ENCODE measurements at places on chromosomes 13 and 19. TPM values are rescaled to one million over a fixed set of nuclear protein-coding genes. Genes with fewer than 3 reads are reported as not detected.

DNA sequence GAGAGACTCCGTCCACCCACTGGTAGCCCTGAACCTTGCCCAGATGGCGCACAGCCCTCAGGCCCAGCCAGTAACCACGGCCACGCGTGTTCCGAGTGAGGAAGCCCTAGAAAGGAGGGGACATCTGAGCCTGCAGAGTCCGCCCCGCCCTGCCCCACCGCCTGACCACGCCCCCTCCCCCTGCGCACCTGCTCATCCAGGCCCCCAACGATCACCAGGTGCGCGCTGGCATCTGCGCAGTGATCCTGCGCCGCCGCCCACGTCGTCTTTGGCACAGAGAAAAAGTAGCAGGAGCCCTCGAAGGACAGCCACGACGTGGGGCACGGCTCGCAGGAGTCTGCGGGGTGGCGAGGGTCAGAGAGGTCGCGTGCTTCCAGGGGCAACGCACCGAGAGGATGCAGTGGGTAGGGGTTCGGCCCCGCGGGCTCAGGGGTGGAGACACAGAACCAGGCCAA, 2.1 kb downstream of the CLEC4G start:
- no peak for DNase-seq

DNA sequence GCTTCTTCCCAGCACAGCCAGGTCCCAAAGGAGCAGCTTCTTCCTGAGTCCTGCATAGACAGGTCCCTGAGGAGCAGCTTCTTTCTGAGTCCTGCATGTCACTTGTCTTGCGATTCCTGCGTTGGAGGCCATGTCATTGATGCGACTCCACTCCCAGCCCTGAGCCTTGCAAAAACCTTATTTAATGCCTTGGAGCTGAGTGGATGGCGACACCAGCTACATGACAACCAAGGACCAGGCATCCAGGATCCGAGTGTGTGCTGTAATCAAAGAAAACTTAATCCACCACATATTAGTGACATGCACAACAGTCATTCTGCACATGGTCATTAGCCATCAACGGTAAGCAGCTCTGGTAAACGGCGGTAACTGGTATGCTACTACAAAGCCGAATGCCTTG, 315.8 kb downstream of the TEX29 start:
- no peak for DNase-seq

Gene ZNF490
- total RNA-seq = 7.1 TPM

- no peak for DNase-seq
Observed at GRCh38 chr19:55956431-55956830, 8.8 kb downstream of the NLRP8 start.

Gene LYPD5
- not detected for total RNA-seq

Gene ZNF667
- 3.6 TPM for total RNA-seq

Gene KLK4
- total RNA-seq = not detected

Gene FGF14
- not detected for total RNA-seq

DNA sequence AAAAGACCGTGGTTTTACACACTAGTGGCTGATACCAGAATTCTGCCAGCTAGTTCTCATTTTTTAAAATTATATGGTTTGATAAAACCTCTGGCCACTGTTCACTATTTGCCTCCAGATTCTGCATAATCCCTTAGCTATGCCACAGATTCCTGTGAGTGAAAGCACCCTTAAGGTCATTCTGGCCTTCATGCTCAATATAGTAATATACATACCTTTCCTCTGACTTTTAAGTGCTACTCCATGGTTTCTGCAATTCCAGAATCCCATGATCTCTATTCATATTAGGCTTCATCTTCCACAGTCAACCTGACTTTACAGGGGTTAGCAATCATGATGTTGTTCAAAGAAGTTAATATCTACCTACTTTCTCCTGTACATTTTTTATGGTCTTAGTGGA, 274.1 kb upstream of the EDNRB start:
- no peak for DNase-seq

GRCh38 chr19:13526552-13526951, 20.3 kb upstream of the CACNA1A start:
- no peak for DNase-seq

DNA sequence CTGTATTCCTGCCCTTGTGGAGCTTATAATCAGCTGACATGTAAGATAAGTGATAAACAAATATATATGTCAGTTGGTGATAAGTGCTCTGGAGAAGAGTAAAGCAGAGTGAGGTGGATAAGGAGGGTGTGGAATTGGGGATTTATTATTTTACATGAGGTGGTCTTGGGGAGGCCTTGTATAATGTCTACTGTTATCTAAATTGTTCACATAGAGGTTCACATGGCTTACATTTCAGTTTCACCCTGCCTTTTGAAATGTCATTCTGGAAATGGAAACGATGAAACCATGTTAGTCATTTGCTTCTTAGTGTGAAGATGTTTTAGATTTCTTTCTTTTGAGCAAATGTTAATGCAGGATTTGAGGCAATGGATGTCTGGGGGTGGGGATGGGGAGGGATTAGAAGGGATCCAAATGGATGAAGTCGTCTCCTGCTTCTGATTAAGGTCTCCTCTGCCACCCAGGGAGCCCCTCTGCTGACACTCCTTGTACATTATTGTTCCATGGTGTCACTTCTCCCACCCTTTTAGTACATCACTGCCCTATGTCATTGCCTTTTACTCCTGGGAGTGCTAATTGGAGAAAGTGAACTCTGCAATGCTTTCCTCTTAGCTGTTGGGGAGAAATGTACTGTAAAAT, 14.0 kb downstream of the B3GLCT start:
- DNase-seq = no peak

GRCh38 chr19:10227026-10227971, 3.8 kb downstream of the S1PR2 start:
- no peak for DNase-seq

DNA sequence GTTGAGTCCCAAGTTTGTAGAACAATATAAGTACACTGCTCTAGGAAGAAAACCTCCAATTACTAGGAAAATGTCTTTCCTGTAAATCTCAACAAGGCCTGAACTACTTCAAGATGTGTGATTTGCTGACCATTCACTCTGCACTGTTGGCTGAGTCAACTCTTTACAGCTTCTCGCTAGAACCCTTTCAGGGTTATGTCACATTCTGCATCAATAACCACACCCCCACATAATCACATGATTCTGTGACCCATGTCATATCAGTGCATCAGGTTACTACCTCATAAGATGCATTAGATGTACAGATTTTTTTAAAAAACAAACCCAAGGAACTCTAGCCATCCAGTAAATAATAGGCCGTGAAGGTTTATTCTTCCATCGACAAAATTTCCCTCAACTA, 16.1 kb upstream of the DCLK1 start:
- no peak for DNase-seq

Gene C5AR2
- 0.06 TPM for total RNA-seq

Gene PRX
- total RNA-seq = 1.5 TPM

Gene LSM14A
- 217 TPM for total RNA-seq

Gene ZNF536
- total RNA-seq = not detected

Gene SLC25A42
- 15.1 TPM for total RNA-seq

DNA sequence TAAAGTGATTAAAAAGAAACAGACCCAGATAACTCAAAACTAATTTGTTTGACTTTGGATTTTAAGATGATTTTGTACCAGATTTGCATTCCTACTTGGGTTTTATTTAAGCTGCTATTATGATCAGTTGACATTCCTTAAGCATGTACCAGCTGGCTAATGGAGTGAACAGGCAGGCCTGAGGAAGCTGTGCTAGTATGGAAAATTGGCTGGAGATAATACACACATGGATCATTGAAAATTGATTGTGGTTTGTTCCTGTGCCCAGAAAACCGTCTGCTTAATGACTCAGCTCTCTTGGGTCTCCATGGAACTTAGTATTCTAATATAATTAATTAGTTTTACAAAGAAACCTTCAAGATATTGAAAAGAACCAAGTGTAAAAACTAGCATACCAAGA, 22.6 kb downstream of the POLR1D start:
- no peak for DNase-seq

- DNase-seq = no peak
Observed at GRCh38 chr13:43694146-43694664, 92.6 kb downstream of the ENOX1 start.

Gene FBL
- 287 TPM for total RNA-seq

- no peak for DNase-seq
Observed at GRCh38 chr13:46637213-46637612, 84.2 kb downstream of the LRCH1 start.

Gene RNF17
- total RNA-seq = 0.25 TPM

Gene CERS1
- total RNA-seq = not detected

DNA sequence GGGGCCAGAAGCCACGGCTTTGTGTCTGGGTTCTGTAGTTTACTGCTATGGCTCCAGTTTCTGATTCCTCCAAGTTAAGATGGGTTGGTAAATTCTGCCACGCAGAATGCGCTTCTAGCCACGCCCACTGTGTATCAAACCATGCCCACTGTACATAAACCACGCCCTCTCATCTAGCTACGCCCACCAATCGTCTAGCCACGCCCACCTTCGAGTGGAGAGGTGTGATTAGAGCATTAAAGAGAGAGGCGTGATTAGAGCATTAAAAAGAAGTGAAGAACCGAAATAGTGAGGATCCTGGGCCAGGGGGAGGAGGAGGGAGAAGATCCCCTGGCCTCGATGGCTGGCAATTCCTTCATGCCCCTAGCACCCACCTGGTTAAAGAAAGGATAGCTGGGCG, 43.7 kb upstream of the ADGRE5 start:
- DNase-seq = no peak
